ENCODE measurements at places on chromosomes 7 and 10.

DNA sequence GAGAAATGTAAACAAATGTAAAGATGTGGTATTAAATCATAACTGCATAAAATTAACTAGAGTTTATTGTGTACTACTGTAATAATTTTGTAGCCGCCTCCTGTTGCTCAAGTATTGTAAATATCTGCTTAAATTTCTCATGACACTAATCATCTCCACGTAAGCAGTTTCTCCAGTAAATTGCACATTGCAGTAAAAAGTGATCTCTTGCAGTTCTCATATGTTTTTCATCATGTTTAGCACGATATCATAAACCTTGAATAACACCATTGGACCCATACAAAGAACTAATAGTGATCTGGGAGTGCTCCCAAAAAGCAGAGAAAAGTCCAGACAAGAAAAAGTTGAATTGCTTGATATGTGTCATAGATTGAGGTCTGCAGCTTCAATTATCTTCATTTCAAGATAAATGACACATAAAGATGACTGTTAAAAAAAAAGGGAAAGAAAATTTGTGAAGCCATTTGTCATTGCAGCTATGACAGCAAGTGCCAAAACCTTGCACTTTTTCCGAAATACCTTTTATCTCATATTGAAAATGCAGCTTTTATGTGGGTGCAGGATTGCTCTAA, 15.3 kb downstream of the LIPA start:
- no peak for DNase-seq

DNA sequence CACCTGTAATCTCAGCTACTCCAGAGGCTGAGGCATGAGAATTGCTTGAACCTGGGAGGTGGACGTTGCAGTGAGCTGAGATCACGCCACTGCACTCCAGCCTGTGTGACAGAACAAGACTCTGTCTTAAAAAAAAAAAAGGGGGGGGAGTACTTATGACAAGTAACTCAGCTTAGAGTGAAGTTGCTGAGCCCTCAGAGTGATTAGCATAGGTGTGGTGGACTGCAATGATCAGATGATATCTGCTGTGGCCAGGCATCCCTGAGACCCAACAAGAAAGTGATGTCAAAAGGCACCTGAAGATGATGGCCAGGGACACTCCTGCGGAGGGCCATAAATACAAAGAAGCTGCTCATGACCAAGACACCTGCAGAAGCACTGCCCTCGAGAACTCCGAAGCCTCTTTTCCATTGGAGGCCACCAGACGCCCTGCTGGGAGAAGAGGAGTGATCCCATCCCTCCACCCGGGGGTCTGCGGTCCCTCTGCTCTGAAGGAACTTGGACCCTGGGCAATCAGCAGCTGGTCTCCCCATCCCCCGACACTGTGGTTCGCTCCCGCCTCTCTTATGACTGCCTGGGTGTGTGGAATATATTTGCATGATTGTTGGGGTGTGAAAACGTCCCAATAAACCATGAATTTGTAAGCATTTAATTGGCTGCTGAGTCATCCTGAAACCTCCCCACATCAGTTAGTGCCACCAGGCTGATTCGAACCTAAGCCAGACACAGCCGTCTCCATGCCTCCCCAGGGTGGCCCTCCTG, 46.0 kb downstream of the RASGEF1A start:
- no peak for DNase-seq

DNA sequence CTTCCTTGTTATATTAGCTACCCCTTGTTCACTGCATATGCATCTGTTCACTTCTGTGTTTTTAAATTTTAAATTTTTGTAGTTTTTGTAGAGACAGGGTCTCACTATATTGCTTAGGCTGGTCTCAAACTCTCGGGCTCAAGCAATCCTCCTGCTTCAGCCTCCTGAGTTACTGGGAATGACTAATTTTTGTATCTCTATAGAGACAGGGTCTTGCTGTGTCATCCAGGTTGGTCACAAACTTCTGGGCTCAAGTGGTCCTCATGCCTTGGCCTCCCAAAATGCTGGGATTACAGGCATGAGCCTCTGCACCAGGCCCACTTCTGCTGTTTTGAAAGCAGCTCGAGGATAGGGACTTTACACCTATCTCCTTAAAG, 64.6 kb downstream of the PRTFDC1 start:
- DNase-seq: no peak

GRCh38 chr10:47222461-47222860, 77.5 kb upstream of the GDF10 start:
- DNase-seq: no peak

GRCh38 chr7:137120690-137121089, 222.8 kb downstream of the PTN start:
- no peak for DNase-seq

- no peak for DNase-seq
Measured at GRCh38 chr10:92544296-92544695, 29.6 kb downstream of the IDE start.

DNA sequence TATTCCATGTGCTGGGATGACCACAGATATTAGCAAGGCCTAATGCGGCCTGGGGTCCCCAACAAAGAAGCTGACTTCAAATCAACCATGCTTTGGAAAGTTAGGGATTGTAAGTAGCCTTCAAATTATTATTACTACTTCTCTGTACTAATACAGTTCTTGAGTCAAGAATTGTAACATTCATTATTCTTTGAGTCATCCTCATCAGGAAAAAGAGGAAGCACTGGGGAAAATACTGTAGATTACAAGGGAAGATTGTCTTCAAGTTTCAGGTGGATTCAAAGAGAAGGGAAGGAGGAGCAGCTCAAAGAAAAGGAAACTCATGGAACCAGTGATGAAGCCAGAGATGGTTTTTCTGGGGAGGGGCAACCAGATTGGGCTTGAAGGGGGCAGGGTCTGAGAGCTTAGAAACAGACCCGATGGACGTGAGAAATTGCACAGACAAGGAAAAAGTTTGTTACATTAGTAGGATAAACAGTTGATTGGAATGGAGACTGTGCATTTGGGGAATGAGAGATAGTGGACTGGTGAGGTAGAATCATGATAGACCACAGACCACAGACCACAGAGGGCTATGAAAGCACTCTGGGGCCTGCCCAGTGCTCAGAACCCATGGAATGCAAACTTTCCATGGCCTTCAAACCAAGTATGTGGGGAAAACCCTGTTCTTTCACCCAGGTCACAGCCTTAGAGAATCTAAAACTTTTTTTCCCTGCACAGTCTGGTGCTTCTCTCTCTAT, 209.9 kb downstream of the ZNF365 start:
- DNase-seq: no peak

DNA sequence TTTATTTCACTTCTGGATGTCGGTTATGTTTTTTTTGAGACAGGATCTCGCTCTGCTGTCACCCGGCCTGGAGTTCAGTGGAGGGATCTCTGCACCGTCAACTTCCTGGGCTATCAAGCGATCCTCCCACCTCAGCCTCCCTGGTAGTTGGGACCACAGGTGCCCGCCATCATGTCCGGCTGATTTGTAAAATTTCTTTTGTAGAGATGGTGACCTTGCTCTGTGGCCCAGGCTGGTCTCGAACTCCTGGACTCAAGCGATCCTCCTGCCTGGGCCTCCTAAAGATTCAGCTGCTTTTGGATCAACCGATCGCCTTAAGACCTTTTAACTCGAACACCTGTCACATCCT, 606 bp upstream of the RABGEF1 start:
- DNase-seq: no peak

- no peak for DNase-seq
Measured at GRCh38 chr7:116064179-116064578, 33.6 kb upstream of the TFEC start.

DNA sequence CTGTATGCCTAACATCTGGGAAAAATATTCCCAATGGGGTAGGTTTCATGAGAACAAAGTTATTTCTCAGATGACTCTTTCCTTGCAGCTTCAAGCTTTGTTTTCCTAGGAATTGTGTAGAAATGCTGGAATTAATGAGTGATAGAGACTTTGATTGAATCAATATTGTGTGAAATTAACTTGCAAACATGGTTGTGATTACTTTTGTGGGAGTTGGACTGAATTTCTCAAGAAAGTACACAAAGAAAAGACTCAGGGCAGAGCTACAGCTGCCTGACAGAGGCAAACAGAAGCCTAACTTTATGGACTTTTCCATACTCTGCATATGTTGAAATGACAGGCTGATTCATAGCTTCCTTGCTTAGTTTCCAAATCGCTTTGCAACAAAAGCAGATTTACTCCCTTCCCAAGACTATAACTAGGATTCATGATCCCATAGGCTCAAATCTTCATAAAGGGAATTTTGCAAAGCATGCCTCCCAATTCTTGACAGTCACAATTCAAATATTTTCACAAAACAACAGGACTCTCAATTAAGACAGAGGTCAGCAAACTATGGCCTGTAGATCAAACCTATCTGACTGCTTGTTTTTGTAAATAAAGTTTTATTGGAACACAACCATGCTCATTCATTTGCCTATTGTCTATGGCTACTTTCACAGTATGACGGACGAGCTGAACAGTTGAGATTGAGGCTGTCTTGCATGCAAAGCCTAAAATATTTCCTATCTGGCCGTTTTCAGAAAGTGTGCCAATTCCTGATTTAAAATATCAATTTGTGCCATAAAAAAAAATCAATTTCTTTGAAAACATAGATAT, 27.6 kb downstream of the NRP1 start:
- DNase-seq: no peak

GRCh38 chr10:85919491-85920021, 447.0 kb downstream of the GRID1 start:
- no peak for DNase-seq

- no peak for DNase-seq
Measured at GRCh38 chr10:105727131-105727530, 1086.0 kb downstream of the SORCS3 start.

Measured in stimulated activated CD4-positive, alpha-beta T cell treated with anti-CD3 and anti-CD28 coated beads, Interleukin-4, amount 100 ng/mL, for 24 hours (primary cell).